GM13976 (cell line): ENCODE measurements at places on chromosomes 12 and 14.

GRCh38 chr12:13177373-13177772 is 19.2 kb upstream of the EMP1 start:
- DNase-seq, result no peak

GRCh38 chr12:86719381-86719780 is 463.2 kb upstream of the MGAT4C start:
- DNase-seq, result no peak

DNA sequence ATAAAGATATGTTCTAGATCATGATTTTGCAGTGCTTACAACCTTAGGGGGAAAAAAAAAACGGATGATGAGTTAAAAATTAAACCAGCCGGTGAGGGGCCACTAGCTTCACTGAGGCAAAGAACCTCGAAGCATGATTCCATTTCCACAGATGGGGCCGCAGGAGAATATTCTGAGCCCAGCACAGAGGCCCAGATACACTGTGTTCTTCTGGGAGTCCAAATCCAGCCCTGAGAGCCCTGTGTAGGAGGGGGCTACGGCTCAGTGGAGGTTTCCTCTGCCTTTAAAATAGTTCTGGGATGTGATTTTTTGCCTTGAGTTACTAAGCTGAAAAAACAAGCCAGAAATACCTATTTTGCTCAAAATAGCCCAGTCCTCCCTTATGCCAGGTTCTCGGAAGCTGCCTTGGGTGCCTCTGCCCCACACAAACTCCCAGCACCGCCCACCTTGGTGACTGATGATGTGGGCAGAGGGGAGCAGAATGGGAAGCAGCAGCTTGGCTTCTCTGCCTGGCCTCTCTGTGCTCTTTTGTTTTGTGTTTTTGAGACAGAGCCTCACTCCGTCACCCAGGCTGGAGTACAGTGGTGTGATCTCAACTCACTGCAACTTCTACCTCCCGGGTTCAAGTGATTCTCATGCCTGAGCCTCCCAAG is 105.4 kb upstream of the BCL2L14 start:
- DNase-seq, result no peak

GRCh38 chr12:54891717-54892478 is 37.6 kb downstream of the MUCL1 start:
- no peak for DNase-seq

DNA sequence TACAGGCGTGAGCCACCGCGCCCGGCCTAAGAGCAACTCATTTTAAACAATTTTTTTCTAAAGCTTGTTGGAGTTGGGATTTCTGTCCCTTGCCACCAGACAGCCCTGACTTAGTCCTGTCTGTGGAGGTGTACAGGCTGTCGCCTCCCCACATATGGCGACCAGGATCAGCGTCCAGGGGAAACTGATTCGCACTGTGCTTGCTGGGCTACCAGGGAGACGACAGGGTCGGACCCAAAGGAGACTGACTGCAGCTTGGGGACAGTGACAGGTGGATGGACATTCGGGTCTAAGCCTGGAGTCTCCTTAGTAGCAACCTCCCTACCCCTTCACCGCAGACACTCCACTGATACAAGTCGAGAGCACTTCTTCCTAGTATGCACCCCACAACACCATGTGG is 40.3 kb downstream of the TRAFD1 start:
- no peak for DNase-seq

DNA sequence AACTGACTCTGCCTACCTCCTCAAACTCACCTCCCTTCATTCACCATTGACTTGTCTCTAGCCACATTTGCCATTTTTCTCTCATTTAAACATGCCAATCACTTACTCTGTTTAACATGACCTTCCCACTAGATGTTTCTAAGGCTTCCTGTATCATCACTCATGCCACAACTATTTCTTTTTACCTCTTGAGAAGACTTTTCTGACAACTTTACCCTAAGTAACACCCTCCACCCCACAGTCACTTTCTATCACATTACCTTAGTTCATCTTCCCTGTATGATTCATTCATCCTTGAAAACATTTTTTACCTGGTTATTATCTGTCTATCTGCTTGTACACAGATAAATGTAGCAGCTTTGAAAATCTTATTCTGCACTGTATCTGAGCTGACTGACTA is 19.4 kb downstream of the PLCZ1 start:
- no peak for DNase-seq

GRCh38 chr12:32298917-32299316 is 100.4 kb upstream of the FGD4 start:
- DNase-seq, result no peak

GRCh38 chr14:38605193-38606114 is 349.6 kb upstream of the CLEC14A start:
- DNase-seq, result no peak

- no peak for DNase-seq
These were observed 346.6 kb downstream of the NAV3 start for GRCh38 chr12:78177298-78177697.

GRCh38 chr12:6394398-6394797 is 10.4 kb downstream of the LTBR start:
- no peak for DNase-seq

DNA sequence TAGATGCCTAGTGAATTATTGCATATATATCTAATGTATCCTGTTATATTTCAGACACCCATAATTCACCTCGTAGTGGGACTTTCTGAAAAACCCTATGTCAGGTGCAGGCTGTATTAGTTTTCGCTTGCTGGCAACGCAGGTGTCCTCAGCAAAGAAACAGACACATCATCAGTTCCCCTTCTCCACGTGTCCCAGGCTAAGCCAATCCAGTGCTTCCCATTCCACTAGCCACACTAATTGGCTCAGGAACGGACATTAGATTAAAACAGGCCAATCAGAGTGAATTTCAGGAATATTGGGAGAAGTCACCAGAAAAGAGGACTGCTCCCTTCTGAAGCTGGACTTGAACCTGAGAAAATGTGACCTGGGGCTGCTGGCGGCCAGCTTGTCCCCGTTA is 151.3 kb downstream of the PTPN11 start:
- no peak for DNase-seq

- DNase-seq, result no peak
These were observed 16.3 kb downstream of the BORCS5 start for GRCh38 chr12:12372946-12373722.

DNA sequence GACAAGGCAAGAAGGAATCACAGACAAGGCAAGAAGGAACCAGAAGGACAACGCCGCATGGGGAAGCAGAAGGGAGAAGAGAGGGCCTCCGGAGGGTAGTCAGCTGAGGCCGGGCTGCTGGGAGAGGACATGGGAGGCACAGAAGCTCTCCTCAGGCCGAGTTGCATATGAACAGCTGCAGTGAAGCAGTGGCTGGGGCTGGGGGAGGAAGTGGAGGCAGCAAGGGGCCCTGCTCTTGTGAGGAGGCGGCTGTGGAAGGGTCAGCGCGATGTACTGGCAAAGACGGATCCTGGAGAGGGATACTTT is 22.0 kb upstream of the TMEM106C start:
- no peak for DNase-seq

GRCh38 chr12:5827591-5827990 is 117.5 kb downstream of the ANO2 start:
- DNase-seq, result no peak

GRCh38 chr12:64745259-64745807 is 13.9 kb downstream of the GNS start:
- no peak for DNase-seq

GRCh38 chr12:48823281-48823680 is 5.0 kb downstream of the CACNB3 start:
- no peak for DNase-seq

- no peak for DNase-seq
These were observed 16.8 kb downstream of the SLC25A47 start for GRCh38 chr14:100339766-100340422.

GRCh38 chr14:77318006-77318553 is 2.6 kb downstream of the POMT2 start:
- DNase-seq, result no peak

- no peak for DNase-seq
These were observed 64.8 kb upstream of the BDKRB2 start for GRCh38 chr14:96139879-96140278.

DNA sequence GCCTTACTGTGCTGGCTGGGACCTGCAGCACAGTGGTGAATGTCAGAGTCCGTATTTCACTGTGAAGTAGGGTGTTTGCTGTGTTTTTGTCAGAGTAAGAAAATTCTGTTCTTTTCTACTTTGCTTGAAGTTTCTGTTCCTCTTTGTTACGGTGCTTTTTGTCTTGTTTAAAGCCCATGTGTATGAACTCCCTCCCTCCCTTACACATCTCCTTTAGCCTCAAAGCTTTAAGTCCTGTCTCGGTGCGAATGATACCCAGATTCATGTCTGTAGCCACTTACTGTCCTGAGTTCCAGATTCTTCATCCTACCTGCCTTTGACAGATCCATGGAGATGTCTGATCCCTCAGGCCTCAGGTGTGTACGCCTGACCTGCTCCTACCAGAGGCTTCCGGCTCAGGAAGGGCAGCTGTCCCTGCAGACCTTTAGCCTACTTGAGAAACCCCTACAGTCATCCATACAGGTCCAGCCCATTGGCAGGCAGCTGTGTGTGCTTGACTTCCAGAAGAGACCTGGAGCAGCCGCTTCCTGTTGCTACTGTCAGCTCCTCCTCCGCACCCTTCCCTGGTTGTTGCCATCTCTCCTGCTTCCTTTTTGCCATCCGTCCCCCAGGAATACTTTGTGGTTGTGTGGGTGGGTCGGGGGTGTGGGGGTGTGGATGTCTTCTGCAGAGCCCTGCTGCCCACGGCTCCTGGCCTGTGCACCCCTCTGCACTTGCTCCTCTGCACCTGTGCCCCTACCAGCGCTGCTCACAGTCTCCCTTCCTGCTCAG is 72.9 kb downstream of the DDX51 start:
- peak; percentile 83 for DNase-seq

- DNase-seq, result no peak
These were observed 7.8 kb downstream of the TRMT5 start for GRCh38 chr14:60973070-60973469.

DNA sequence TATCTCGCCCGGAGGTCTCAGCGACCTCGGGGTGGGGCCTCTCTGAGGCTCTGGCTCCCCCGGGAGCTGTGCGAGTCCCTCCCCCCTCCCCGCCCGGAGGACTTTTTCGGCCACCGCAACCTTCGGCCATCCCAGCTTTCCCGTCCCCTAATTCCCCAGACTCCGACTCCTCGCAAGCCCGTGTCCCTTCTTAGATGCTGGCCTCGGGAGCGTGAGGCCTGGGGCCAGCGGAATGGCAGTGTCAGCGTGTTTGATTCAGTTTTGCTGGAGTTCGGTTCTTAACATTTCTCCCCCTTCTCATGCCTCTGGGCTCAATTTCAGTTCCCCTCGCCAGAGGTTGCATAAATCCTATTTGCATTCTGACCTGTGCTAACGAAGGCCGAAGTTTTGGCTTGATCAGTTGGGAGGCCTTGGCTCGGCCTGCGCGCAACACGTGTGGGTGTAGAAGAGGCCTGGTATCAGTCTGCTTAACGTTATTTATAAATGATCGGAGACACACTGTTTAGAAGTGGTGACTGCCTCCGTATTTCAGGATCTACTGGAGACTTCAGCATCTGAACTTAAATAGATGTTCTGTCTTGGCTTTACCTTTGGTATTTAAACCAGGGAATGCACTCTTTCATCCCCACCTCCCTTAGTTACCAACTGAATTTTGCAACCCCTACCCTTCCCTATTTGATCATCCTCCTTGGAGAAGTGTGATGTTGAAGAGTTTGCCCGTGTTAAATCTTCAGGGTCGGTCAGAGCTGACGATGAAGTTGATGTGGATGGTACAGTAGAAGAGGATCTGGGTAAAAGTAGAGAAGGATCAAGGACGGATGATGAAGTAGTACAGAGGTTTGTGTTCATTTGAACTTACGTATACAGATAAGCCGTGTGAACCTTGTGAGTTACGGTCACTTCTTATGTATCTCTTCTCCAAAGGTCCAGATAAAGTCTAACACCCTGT is 851 bp downstream of the HSP90B1 start:
- peak; percentile 21 for DNase-seq

GRCh38 chr12:2834581-2835491 is at the start of gene NRIP2:
Gene NRIP2 (minus strand): TSS chr12:2835035. CDS start chr12:2834983, 52 bp downstream.
- DNase-seq, result no peak

DNA sequence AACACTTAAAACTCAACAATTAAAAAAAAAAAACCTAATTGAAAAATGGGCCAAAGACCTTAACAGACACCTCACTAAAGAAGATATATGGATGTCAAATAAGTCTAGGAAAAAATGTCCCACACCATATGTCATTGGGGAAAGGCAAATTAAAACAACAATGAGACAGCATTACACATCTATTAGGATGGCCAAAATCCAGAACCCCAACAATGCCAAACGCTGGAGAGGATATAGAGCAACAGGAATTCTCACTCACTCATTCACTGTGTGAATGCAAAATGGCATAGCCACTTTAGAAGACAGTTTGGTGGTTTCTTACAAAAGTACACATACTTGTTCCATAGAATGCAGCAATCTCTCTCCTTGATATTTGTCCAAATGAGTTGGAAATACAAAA is 173.7 kb downstream of the SLC25A21 start:
- DNase-seq, result no peak

DNA sequence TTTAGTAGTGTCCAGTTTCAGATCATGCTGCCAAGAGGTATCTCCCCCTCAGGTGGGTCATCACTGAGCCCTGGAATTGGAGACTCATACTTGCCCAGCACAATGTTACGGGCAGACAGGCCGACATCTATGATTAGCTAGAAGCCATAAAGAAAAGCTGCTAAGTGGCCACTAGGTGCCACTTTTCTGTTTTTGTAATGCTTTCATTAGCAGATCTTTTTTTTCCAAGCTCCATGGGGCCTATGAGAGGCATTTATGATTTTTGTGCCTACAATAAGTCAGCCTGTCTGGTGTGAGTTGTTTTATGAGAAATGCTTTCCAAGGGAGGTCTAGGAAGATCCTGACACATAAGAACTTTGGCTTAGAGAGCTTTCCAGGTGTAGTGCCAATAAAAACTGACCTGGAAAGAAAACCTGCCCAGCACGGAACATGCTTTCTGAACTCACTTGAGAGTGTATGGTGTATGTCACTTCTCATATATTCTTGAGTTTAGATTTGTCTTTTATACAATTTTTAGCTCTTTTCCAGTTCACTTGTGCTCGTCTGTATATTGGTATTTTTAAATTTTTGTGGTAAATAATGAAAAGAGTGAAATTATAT is 21.8 kb upstream of the SMCO2 start:
- DNase-seq, result no peak

DNA sequence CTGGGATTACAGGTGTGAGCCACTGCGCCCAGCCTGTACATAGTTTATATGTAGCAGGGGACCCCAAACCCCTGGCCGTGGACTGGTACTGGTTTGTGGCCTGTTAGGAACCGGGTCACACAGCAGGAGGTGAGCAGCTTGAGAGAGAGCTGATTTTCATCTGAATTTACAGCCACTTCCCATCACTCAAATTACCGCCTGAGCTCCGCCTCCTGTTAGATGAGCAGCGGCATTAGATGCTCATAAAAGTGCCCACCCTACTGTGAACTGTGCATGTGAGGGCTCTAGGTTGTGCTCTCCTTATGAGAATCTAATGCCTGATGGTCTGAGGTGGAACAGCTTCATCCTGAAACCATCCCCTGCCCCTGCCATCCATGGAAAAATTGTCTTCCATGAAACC is 119.3 kb downstream of the NTN4 start:
- no peak for DNase-seq
